IPS-NIHi11 (cell line): ENCODE measurements at places on chromosomes 16 and 17.

- DNase-seq = no peak
Observed at GRCh38 chr16:58507195-58507962, 7.4 kb downstream of the NDRG4 start.

DNA sequence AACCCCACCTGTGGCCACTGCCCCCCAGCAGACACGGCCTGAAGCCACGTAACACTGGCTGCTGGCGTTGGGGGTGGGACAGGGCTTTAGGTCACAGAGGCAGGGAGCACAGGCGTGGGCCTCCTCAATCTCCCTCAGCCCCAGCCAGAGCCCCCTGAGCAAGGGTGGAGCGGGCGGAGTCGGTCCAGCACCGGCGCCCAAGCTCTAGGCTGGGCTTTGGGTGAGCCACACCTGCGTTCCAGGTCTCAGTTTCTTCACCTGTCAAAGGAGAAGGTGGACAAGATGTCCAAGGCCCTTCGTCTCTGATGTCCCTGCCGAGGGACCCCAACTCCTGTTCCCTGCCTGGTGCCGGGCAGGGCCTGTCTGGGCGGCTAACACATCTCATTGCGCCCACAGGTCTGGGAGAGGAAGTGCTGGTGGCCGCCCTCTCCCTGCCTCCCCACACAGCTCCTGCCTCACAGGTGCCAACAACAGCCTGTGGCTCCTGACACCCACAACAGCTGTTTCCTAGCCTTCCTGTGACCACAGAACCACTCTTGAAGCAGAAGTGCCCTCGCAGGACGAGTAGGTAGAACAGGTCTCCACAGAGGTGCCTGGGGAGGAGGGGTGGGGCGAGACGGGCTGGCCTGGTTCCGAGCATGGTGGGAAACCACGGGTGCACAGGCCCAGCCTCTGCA, 12.0 kb downstream of the FAM83G start:
- DNase-seq = no peak

- DNase-seq = no peak
Observed at GRCh38 chr16:86876499-86876898, 298.1 kb downstream of the FOXL1 start.

DNA sequence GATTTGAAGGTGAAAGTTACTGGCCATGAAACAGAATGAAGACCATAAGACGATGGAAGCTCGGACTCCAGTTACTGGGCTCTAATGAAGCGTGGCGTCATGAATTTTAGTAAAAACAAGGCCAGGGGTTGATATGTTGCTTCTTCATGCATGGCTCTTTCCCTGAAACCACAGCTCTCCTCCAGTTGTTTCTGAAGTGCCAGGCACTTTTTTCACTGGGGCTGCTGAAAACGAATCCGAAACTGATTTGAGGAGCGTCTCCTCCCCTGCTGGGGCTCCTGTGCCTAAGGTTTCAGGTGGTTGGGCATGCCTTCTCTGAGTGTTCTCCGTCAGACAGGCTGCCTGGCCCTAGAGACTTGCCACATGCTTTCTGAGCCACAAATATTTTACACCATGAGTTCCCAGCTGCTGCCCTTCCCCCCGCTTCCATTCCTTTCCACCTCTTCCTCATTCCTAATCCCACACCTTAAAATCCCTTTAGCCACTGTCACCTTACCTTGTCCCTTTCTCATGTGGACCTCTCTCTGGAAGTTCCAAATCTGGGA, 3.7 kb upstream of the MYL4 start:
- no peak for DNase-seq

GRCh38 chr17:1077986-1078711, 81.2 kb downstream of the TIMM22 start:
- DNase-seq = no peak

- DNase-seq = peak; percentile 100
Observed at GRCh38 chr17:74852237-74853047, 7.2 kb downstream of the GRIN2C start.

DNA sequence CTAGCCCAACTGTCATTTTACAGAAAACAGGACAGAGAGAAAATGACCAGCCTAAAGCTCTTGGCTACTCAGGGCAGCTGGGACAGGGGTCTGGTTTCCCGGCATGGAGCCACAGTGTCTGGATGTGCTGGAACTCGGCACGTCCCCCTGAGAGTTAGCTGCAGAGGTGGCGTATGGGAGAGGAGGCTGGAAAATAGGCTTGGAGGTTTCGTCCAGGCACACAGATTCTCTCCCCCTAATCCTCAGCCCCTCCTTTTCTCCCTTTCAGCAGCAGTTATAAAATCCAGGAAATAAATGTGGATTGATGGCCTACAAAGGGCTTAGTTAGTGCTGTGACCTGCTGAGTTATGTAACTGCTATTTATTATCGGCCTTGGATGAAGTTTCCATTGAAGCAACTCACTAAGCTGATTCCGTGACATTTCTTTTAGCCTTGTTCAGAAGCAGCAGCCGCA, 89.5 kb upstream of the TOB1 start:
- no peak for DNase-seq

DNA sequence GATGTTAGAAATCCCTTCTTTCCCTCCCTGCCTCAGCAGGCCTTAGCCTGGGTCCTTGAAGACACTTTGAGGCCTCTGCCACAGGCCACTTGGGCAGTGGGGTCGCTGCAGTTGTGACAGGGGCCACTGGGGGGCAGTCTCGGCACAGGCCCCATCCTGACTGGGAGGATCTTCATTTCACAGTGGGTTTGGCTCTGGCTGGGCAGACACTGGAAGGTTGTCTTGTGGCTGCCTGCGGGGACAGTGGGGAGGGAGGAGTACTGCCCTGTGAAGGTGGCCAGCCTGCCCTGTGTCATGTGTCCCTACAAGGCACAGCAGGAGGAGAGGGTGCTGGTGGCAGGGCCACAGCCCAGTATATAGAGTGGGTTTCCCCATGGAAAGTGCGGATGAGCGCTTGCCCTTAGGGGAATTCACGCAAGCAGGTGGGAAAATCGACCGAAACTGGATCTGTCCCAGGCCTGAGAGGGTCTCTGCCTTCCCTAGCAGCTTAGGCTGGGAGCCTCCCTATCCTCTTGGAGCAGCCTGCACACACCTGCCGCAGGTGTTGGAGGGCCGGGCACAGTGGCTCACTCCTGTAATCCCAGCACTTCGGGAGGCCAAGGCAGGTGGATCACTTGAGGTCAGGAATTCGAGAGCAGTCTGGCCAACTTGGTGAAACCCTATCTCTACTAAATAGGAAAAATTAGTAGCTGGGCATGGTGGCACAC, 28.8 kb downstream of the GINS2 start:
- peak; percentile 96 for DNase-seq

GRCh38 chr17:67107171-67107570, 62.8 kb downstream of the CACNG1 start:
- no peak for DNase-seq

DNA sequence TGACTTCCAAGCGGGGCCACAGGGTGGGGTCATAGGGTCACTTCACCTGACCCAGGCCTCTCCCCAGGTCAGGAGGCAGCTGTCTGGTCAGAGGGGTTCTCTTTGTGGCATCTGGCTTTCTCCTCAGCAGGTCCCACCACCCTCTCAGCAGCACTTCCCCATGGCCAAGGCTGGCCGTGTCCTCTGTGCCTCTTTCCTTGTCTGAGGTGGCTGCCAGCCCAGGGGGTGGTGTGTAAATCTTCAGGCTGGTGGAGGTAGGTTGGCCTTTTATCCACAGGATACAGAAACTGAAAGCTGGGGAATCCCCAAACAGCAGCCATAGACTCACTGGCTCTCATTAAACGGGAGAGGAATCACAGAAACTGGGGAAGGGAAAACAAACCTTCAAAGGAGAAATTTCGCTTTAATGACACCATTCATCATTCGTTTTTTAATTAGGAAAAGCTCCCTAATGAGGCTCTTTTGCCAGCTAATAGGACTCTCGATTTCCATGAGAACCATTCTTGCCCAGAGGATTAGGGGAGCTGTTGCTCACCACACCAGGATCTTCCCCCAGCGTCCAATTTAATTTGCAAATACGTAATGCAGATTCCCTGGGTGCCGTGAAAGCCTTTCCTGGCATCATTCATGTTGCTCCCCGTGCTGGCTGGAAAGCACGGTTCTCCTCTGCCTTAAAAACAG, 18.0 kb downstream of the C17orf75 start:
- no peak for DNase-seq

DNA sequence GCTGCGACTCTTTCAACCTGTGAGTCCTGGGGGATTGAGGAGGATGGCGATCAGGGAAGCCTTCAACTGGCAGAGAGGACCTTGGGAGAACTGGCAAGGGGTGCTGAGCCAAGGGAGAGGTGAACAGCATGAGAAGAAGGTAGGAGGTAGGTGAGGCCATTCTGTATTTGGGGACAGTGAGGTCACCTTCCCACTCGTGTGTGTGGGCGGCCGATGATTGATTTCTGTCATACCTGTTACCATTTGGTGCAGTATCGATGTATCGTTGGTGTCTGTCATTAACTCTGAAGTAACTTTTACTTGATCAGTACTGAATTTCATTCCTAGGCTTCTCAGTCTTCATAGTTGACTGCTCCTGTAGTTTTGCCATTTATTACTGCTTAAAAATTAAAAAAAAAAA, 3.8 kb downstream of the ARSG start:
- no peak for DNase-seq
